ENCODE measurements at places on chromosomes 4 and X. TPM values are rescaled to one million over a fixed set of nuclear protein-coding genes. Genes with fewer than 3 reads are reported as not detected.
A peak's percentile ranks its signal among the peaks of the same experiment; 100 is the strongest.

CSAG1 gene
- total RNA-seq, result not detected

DNA sequence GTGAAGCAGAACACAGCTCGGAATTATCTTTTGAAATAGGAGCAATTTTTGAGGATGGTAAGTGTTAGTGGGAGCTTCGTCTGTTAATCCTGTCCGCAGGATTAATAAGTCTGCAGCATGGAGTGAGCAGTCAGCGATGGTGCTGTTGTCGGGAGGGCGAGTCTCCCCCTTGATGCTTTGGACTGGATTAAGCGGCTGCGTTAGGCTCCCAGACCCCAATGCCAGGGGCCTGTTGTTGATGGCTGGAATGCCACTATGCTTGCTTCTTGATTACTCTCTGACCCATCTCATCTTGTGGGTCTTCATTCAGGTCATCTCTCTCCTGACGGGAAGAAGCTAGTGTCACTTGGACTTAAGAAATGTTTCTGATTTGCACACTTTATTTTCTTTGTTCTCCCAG lies 332.6 kb downstream of the ARHGAP10 start:
- DNase-seq, result no peak

SORBS2 gene
- total RNA-seq, result 21.4 TPM

DNA sequence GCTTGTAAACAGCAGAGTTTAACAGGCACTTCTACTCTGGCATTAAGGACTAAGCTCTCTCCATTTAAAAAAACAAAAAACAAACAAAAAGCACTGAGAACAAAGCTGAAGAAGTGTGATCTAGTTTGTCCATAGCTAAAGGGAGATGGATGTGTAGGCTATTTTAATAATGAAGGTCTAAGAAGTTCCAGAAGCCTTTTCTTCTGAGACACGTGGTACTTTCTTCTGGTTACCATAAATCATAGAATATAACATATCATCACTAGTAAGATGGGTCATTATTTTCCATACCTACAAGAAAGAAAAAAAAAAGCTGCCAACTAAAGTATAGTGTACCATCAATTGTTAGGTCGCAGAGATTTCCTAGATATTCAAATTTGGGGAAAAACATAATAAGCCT lies 722 bp upstream of the NBDY start:
- DNase-seq, result no peak

- DNase-seq, result no peak
Measured at GRCh38 chr4:184395971-184396391, 78.4 kb downstream of the IRF2 start.

- DNase-seq, result no peak
Measured at GRCh38 chr4:124738994-124739393, 26.5 kb upstream of the ANKRD50 start.

XAGE2 gene
- total RNA-seq, result not detected

DNA sequence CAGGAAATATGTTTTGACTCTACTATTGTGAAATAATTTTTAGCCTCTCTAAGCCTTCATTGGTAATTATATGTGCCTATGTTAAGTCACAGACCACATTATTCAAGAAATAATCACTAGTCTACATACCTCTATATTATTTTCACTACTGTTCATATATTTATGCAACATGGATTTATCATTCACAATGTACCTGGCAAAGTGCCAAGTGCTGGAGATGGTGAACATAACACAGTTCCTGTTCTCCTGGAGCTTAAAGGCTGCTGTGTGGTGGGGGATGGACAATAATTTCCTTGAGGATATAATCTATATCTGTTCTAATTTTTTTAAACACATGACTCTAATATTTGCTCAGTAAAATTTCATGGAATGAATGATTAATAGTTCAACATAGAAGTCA lies 527.7 kb upstream of the CXorf51A start:
- no peak for DNase-seq

GRCh38 chr4:164821711-164822110 lies 55.3 kb upstream of the APELA start:
- DNase-seq, result no peak

DNA sequence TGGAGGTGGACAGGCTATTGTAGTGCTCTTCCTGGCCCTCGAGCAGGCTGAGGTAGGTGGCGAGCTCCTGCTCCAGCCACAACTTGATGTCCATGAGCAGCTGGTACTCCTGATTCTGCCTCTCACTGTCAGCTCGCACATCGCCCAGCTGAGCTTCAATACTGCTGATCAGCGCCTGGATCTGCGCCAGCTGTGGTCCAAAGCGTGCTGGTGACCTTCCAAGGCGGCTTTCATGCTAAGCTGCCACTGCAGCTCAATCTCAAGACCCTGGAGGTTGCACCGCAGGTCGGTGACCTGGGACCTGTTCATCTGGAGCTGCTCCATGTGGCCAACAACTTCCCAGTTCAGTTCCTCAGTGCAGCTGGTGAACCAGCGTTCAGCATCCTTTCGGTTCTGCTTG lies 31.2 kb downstream of the LRIT3 start:
- no peak for DNase-seq

- peak; percentile 18 for DNase-seq
Measured at GRCh38 chr4:185039508-185040273, 21.4 kb downstream of the HELT start.

DNA sequence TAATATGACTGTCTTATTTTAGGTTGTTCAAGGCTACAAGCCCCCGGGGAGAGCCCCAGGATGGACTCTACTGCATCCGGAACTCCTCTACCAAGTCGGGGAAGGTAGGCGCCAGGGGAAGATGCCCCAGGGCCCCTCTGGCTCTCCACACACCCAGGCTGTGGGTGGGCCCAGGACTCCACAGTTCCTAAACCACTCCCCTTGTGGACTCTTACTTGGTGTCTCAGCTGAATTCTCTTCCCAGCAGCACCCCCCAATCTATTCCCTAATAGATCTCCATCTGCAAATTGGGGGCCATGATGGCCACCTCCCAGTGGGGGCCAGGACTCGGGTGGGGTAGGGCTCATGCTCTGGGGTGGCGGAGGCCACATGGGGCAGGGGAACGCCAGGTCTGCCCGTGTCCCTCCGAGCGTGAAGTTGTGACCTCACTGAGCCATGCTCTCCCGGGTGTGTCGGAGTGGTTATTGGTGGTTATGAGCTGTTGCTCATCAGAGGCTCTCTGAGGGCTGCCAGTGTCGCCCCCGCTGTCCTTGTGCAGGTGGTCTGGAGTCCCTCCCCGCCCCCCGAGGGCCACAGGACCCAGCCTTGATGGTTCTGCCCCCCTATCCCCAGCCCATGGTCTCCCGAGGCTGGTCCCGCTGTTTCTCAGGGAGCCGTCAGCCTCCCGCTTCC lies 11.2 kb upstream of the ADD1 start:
- DNase-seq, result no peak

- DNase-seq, result no peak
Measured at GRCh38 chrX:20393944-20394343, 127.2 kb upstream of the RPS6KA3 start.

TENM3 gene
- total RNA-seq, result 11.2 TPM

FGF13 gene
- total RNA-seq, result 9.6 TPM

GRCh38 chr4:96874657-96875056 lies 1034.8 kb downstream of the PDHA2 start:
- no peak for DNase-seq

DNA sequence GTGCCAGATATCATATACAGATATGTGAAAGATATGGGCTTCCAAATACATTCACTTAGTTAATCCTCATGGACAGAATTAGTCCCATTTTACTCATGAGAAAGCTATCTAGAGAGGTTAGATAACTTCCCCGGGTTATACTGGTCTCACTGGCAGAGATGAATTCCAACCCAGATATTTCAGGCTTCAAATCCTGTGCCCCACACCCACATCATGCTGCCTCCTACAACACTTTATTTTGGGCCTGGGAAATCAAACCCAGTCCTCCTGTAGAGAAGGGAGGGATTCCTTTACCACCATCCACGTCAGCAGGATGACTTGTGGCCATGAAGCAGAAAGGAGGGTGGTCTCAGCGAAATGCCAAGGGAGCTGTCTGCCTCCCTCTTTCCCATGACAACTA lies 113.8 kb downstream of the ATP10D start:
- DNase-seq, result no peak

DNA sequence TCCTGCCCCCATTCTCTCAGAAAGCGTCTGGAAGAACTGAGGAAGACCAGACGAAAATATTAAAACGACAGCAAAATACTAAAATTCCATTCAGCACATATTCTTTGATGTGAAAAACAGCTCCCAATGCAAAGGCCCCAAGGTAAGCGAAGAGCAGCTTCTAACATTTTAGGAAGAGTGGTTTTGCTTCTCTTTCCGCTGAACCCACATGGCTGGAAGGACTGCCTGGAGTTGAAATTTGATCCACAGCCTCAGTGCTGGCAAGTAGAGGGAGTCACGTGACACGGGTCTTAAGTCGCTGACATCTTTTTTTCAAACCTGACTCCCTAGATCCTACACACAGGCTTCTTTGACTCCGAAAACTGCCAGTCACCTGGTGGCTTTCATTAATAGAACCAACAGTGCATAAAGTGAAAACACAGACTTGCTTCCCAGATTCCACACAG lies at the start of gene FAM13A:
Gene FAM13A, minus strand, starts transcription at position 233 of the 446 bp plus-strand sequence. Its CDS starts 221 bp downstream, at position 12.
- DNase-seq, result peak; percentile 99

DNA sequence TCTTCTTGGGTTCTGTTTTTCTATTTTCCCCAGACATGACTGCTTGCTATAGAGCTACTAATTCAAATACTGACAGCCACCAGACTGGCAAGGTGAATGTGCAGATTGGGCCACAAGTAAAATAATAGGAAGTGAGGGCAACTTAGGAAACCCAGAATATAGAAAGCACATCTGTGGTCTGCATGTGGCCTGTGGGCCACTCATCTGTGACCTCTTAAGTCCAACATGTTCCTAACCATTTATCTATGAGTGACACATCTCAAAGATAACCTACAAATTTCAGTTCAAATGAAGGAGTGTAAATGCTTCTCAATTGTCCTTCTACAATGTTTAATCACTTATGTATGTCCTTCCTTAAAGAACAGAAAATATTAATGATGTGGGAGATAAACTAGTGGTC lies 128.9 kb downstream of the REELD1 start:
- DNase-seq, result no peak

CHRDL1 gene
- 7.5 TPM for total RNA-seq

GRCh38 chr4:159946983-159947615 lies 844.2 kb downstream of the RAPGEF2 start:
- DNase-seq, result peak; percentile 34

MMRN1 gene
- total RNA-seq, result not detected

DNA sequence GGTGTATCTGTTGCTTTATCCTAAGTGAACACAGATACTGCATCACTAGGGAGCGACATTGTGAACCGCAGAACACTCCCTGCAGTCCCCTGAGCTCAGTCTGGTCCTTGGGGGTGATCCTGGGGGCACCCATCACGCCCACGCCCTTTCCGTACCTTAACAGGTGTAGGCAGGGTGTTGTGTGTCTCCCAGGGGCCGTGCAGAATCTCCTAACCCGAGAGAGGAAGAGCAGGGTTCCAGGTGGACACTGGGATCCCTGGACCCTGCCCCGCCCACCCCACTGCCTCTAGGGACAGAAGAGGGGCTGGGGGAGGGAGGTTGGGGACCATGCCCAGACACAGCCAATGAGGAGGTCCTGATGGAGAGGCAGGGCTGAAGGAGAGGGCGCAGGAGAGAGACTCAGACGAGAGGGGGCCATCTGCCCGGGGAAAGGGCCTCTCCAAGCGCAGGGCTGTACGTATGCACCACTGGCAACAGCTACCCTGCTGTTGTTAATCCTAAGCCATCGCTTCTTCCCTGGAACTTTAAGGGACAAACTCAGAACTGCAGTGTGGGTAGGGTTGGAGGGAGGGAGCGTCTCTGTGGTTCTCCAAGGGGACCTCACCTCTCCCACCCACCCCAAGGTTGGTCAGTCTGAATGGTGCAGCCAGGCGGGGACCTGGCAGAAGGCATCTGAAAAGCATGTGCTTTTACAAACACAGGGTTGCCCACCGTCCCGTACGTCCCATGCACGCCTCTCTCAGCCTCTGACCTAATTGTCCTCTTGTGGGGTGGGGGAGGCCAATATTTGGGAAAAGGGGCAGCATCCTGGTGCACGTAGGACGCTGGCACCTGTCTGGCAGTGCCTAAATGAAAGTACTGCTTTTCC lies 2.5 kb downstream of the P2RY8 start:
- no peak for DNase-seq

GUCY2F gene
- not detected for total RNA-seq

DNA sequence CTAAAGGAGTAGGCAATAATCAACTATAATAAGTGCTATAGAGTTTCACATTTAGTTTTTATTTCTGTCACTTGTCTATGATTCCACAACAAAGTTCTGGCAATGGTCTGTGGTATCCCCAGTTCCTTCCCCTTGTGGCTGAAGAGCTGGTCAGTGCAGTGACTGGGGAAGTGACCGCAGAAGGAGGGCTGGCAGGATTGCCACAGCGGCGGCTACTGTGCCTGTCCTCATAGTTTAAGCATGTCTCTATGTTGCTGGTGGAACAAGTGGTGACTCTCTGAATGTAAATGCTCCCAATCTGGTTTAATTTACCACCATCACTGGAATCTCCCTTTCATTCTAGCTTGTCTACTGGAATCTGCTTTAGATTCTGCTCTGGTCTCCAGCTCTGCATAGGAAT lies 170.6 kb upstream of the GK2 start:
- no peak for DNase-seq

ASB9 gene
- 3.6 TPM for total RNA-seq

GRCh38 chr4:6925357-6925836 lies 15.8 kb downstream of the TBC1D14 start:
- DNase-seq, result no peak

GRCh38 chr4:110629214-110629754 lies 6.4 kb upstream of the PITX2 start:
- DNase-seq, result no peak

- DNase-seq, result no peak
Measured at GRCh38 chrX:10098270-10098713, 58.5 kb upstream of the CLCN4 start.

DNA sequence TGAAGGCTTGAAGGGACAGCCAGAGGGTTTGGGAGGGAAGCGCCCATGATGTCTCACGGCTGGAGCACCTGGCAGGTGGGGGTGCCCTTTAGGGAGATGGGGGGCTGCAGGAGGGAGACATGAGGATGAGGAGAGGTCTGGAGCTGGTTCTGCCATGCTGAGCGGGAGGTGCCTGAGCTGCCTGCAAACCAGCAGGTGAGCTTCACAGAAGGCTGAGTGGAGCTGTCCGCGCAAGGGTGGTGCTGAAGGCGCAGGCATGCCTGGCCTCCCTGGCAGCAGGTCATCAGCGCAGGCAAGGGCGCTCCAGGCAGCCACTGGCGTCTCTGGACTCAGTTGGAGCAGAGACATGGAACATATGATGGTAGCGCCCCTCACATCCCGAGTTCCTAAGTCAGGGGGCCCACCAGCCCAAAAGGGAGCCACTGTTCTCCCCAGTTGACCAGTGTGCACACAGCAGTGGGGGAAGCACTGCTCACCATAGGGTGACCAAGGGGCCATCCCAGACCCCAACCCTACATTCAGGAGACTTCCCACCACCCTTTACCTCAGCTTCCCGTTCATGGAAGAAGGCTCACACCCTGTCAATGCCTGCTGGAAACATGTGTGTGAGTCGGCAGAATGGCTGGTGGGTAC lies 25.8 kb downstream of the ADRA2C start:
- DNase-seq, result no peak

RTL9 gene
- total RNA-seq, result under 0.01 TPM

HPGD gene
- total RNA-seq, result 0.75 TPM

INTS6L gene
- total RNA-seq, result 3.0 TPM

DNA sequence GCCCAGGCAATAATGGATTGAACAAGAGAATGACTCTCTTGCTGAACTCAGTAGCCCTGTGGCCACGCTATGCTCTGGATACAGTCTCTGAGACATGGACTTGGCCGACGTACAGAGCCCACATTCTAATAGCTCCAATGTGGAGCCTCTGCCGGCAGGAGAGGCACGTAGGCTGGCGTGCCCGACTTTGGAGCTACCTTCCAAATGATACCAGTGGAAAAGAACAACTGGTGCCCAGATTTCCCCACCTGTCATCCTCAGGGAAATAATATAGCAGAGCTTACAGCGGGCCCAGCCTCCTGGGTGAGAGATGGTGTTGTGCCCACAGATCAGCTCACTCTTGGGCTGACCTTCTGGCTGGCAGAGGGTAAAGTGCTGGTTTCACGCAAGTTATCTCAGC lies 10.6 kb downstream of the NDP start:
- DNase-seq, result no peak
